SIG-M5 (cell line): ENCODE measurements at places on chromosomes 5 and 9.

GRCh38 chr5:179413086-179413690 is 67.9 kb upstream of the ADAMTS2 start:
- DNase-seq, result no peak

- no peak for DNase-seq
Observed at GRCh38 chr5:111953351-111954127, 196.5 kb upstream of the NREP start.

DNA sequence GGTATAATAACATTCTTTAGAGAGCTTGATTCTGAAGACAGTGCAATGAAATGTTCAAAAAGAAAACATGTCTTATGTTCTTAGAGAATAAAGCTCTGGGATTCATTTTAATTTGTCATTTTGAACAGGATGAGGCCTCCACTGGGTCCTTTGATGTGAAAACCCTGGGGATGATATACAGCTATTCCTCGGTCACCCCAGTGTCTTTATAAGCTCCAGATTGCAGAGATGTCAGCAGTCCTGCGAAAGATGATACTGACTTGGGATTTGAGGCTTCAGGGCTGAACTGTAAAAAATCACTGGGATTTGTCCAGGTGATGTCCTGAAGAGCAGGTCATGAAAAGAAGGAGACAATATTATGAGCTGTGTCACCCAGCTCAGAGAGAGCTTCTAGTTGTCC is 529.7 kb upstream of the ZNF608 start:
- DNase-seq, result no peak

DNA sequence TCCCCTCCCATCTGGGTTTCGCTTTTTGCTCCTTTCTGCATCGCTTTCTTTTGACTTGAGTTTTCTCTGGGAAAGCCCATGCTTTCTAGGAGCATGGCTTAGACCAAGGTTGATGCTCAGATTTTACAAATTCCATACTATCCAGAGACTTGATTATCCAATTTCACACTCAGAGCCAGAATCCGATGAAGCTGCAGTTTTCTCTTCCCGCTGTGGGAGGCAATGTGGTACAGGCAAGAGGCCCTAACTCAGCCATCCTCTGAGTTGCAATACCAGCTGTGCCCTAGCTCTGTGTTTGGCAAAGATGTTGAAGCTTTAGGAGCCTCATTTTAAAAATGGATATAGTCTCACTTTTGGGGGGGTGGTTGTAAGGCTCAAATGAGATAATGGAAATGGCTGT is 85.1 kb downstream of the BRINP1 start:
- no peak for DNase-seq

DNA sequence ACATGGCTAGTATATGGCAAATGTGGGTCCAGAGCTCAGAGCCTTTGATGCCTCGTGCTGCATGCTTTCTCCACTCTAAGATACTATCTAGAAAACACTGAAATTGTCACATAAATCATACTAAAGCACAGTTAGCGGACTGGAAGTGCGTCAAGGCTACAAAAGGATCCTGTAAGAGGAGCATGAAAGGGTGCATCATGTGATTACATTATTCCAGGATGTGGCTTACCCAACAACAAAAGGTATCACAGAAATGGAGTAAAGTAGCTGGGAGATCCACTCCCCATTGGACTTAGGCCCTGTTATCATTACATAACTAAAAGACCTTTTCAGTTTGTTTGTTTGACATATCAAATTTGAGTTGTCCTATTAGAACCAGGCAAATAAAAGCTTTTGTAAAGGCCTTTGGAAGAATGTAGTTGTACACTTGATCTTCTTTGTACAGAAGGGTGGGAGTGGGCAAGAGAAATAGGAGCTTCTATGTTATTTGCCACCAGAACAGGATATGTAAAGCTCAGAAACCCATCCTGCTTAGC is 6.9 kb downstream of the SLC31A1 start:
- DNase-seq, result no peak

- no peak for DNase-seq
Observed at GRCh38 chr5:40812125-40812524, 14.0 kb upstream of the PRKAA1 start.

DNA sequence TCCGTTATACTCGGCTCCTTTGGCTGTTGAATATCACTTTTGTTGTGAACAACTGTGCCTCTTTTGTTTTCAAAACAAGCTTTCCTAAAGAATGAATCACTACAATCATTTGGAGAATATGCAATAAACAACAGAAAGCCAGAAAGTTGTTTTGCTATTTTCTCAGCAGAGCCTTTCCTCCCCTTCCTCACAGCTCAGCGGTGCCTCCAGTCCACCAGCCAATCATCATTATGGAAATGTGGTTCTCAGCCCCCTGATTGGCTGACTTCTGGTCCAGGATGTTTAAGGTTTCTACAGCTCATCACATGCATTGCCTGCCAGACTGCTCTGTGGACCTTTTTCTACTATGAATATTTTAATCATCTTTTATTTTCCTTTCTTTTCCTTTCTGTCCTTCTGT is 9.1 kb upstream of the ZNF608 start:
- no peak for DNase-seq

GRCh38 chr9:114275246-114276004 is 47.5 kb upstream of the ORM1 start:
- DNase-seq, result no peak

DNA sequence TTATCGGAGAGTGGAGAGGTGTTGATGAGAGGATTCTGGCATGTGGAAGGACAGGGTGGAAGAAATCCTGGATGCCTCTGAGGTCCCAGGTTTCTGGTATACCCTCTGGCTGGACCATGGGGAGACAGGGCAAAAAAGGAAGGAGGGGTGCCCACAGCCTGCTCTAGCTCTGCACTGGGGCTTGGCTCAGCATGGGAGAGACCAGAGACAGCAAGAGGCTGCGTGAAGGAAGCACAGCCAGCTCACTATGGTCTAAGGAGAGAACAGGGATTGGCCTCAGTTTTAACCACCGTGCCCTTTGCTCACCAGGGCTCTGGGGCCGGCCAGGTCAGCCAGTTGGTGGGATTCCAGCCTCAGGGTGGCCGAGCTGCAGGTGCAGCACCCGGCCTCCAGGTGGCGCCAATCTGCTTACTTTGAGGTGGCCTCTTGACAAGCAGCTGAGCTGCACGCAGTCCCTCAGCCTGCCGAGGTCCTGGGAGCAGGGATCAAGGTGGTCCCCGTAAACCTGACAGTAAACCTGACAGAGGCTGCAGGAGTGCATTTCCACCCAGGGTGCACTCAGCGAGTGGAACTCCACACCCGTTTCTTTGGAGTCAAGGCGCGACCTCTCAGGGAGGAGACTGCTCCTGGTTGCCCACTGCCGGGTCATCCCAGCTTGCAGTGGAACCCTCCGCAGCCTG is 25.0 kb upstream of the SPTLC1 start:
- peak; percentile 2 for DNase-seq

- no peak for DNase-seq
Observed at GRCh38 chr5:10227379-10227778, 22.3 kb downstream of the ATPSCKMT start.

GRCh38 chr9:136644593-136645351 is 17.9 kb upstream of the EGFL7 start:
- DNase-seq, result no peak

GRCh38 chr5:128099944-128100343 is 16.4 kb downstream of the SLC12A2 start:
- DNase-seq, result no peak

GRCh38 chr5:5978501-5979376 is 399.6 kb downstream of the MED10 start:
- no peak for DNase-seq

GRCh38 chr5:65742565-65743231 is 20.7 kb downstream of the NLN start:
- peak; percentile 20 for DNase-seq
